H1 (cell line): ENCODE measurements at places on chromosomes 7 and 10.

- H3K27ac ChIP-seq, result no peak overlapping the region
- H3K27me3 ChIP-seq, result no peaks in the 10 kb centered on the region
- H3K4me1 ChIP-seq, result peaks cover 2% of the 10 kb centered on the region; the same call in 1 of the 2 replicates
- no peaks in the 10 kb centered on the region; the same call in 1 of the 2 replicates for H3K36me3 ChIP-seq
Observed at GRCh38 chr10:70331486-70332268, 47.9 kb upstream of the NPFFR1 start.

DNA sequence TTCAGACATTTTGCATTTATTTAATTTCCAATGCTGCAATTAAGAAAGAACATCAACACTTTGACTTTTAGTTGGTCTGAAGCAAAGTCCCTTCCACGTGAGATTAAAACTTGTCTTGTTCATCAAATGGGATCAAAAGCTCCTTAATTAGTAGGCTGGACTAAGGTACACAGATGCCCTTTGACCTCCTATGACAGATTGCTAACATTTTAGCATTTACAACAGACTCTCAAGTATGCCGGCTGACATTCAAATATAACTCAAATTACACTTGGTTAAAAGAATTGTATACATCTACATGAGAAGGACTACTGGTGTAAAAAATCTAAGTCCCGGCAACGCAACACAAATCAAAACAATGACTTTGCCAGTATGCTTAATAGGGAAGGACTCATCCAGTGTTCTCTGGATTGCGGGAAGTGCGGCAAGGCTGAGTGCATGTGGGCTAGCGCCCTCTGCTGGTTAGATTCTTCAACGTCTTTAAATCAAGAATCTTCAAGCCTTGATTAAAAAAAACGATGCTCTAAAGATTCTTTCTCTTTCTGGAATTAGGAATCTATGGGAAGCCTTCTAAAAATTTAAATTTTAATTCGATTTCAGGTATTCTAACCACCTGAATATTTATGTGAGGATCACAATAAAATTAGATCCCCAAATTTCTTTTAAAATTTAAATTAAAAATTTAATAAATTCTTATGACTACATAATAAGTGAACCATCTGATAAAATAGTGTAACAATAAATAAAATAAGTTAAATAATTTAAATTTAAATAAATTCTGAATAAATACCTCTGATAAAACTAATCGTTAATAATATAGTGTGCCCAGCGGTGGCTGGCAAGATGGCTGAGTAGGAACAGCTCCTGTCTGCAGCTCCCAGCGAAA is 444.7 kb downstream of the DGKB start:
- no peaks in the 10 kb centered on the region for H3K36me3 ChIP-seq
- peak; percentile 61 for DNase-seq
- H3K4me3 ChIP-seq, result no peak overlapping the region
- H3K27ac ChIP-seq, result no peak overlapping the region
- H3K4me1 ChIP-seq, result no peaks in the 10 kb centered on the region

- DNase-seq, result no peak
- H3K4me3 ChIP-seq, result no peak overlapping the region
- no peaks in the 10 kb centered on the region for H3K4me1 ChIP-seq
- H3K27me3 ChIP-seq, result no peaks in the 10 kb centered on the region
Observed at GRCh38 chr10:103145046-103145445, 48.0 kb downstream of the NT5C2 start.

DNA sequence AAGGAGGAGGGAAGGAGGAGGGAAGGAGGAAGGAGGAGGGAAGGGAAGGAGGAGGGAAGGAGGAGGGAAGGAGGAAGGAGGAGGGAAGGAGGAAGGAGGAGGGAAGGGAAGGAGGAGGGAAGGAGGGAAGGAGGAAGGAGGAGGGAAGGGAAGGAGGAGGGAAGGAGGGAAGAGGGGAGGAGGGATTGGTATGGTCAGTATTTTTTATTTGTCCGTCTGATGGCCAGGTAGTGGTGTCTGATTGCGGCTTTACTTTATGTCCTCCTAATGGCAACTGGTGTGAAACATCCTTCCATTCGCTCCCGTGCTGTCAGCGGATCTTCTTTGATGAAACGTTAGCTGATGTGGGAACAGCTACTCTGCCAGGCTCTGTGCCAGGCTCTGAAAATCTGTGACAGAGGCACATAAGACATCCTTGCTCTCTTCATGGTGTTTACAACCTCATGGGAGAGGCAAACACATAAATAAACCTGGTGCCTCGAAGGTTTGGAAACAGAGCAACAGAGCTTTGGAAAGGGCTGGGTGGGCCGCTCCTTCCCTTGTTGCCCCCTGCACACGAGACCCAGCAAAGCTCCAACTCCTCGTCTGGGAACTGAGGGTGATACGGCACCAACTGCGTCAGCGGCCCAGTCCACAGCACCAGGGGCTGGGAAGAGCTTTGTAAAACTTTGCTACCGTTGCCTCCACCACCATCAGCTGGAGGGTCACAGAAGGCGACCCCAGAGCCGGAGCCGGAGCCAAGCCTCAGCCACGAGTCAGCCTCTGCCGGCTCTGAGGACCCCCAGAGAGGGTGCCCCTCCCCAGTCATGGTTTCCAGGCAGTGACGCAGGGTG is 40.3 kb downstream of the PDGFA start:
- DNase-seq, result no peak
- no peak overlapping the region for H3K27ac ChIP-seq
- H3K36me3 ChIP-seq, result no peaks in the 10 kb centered on the region
- H3K4me3 ChIP-seq, result no peak overlapping the region
- H3K27me3 ChIP-seq, result no peaks in the 10 kb centered on the region

DNA sequence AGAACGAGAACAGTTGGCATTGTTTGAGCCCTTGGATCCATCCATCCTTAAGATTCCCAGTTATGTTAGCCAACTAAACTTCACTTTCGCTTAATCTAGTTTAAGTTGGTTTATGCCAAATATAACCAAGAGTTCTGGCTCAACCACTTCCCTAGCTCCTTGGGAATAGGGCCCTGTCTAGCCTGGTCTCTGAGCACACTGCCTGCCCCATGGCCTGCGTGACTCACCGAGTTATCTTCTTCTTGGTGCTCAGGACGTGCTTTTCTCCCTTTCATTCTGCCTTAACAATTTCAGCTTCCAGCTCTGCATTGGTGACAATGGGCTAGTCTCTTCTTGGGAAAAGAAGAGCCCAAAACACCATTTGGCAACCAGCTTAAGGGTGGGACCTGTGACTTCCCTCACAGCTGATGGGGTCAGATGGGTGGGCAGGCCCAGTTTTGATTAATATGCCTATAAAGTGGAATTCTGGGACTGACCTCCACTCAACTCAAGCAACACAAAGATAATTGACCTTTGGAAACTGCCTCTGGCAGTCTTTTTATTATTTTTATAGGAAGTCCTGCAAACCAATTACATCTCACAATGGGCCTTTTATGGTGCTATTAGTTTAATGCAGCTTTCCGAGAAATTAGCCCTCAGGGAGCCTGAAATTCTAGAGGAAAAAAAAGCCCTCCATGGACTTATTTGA is 126.4 kb downstream of the CFAP58 start:
- no peak overlapping the region for H3K4me3 ChIP-seq
- DNase-seq, result no peak
- H3K36me3 ChIP-seq, result no peaks in the 10 kb centered on the region
- H3K27ac ChIP-seq, result no peak overlapping the region
- no peaks in the 10 kb centered on the region for H3K4me1 ChIP-seq

DNA sequence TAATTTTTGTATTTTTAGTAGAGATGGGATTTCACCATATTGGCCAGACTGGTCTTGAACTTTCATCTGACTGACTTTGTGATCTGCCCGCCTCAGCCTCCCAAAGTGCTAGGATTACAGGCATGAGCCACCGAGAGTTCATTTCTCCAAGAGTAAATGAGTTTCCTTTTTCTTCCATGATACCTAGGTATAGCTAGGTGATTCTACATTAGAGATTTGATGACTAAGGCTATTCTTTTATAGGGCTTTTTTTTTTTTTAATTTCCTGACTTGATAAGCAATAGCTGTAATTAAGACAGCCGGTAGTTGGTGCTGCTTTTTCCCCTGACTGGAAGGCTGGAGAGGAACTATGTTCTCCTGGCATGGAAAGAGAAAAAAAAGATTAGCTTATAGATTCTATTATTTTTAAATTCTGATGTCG is 3.3 kb downstream of the PTPN12 start:
- no peaks in the 10 kb centered on the region for H3K36me3 ChIP-seq
- DNase-seq, result no peak
- H3K4me1 ChIP-seq, result no peaks in the 10 kb centered on the region; the same call in 1 of the 2 replicates
- H3K4me3 ChIP-seq, result no peak overlapping the region

DNA sequence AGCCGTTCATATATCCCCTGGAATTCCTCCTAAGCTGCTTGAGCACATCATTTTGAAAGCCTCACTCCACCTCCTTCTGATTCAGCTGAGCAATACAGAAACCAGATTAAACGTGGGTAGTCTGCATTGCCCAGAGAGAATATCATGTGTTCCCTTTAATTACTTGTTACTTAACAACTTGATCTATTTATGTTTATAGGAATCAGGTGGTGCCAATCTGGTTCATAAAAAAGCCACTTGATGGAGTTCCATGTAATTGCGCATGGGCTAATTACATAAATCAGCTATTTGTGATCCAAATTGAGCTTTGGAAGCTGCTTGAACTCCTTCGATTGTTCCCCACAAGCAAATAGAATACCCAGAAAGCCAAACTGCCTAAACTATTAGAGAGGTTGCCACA is 114.7 kb upstream of the ADCY1 start:
- no peak for DNase-seq
- no peaks in the 10 kb centered on the region for H3K4me1 ChIP-seq
- no peak overlapping the region for H3K27ac ChIP-seq
- no peak overlapping the region for H3K4me3 ChIP-seq
- no peaks in the 10 kb centered on the region for H3K27me3 ChIP-seq

DNA sequence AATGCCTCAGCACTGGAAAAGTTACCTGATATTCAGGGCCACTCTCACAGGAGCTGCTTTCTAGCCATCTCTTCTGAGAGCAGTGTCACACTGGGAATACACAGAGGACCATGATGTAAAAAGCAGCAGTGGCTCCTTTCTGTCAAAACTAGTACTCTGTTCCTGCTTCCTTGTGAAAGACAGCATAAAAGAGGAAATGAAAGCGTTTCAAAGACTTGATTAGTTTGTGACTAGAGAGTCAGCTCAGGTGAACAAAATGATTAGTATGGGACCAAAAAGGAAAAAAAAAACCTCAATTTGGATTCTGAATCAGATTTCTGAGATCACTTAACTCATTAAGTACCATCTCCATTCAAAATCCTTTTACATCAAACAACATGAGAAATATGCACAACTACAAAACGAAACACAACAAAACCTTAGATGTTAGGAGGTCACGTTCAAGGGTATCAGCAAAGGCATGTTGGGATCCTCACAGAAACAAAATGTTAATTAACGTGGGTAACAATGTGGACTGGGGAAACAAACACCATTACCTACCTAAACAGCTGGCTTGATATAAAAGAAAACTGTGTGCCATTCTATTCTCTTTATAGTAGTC is 103.7 kb downstream of the MACC1 start:
- H3K27ac ChIP-seq, result no peak overlapping the region
- H3K4me3 ChIP-seq, result no peak overlapping the region
- no peaks in the 10 kb centered on the region for H3K27me3 ChIP-seq
- H3K4me1 ChIP-seq, result peaks cover 19% of the 10 kb centered on the region

GRCh38 chr10:56104923-56105322 is 256.1 kb downstream of the ZWINT start:
- no peak overlapping the region for H3K27ac ChIP-seq
- no peaks in the 10 kb centered on the region for H3K36me3 ChIP-seq
- H3K27me3 ChIP-seq, result no peaks in the 10 kb centered on the region
- H3K4me1 ChIP-seq, result no peaks in the 10 kb centered on the region

- H3K27ac ChIP-seq, result no peak overlapping the region
- H3K36me3 ChIP-seq, result no peaks in the 10 kb centered on the region
- no peak for DNase-seq
- no peak overlapping the region for H3K4me3 ChIP-seq
- H3K4me1 ChIP-seq, result peaks cover 27% of the 10 kb centered on the region
Observed at GRCh38 chr10:132570771-132571649, 33.4 kb downstream of the INPP5A start.

GRCh38 chr7:95772298-95772770 is at the start of gene DYNC1I1:
DYNC1I1 (plus strand) TSS chr7:95772554; CDS start chr7:95804730, 32,176 bp downstream.
- H3K4me3 ChIP-seq, result peak within 1 kb of the TSS; percentile 38
- no peak for DNase-seq
- H3K4me1 ChIP-seq, result peaks cover 9% of the 10 kb centered on the region
- H3K27ac ChIP-seq, result no peak within 1 kb of the TSS
- H3K27me3 ChIP-seq, result peaks cover 22% of the 10 kb centered on the region
- no peaks in the 10 kb centered on the region for H3K36me3 ChIP-seq
